ENCODE measurements at places on chromosomes 16 and 17.

- no peak for DNase-seq
Measured at GRCh38 chr16:9154567-9155410, 63.3 kb downstream of the HAPSTR1 start.

DNA sequence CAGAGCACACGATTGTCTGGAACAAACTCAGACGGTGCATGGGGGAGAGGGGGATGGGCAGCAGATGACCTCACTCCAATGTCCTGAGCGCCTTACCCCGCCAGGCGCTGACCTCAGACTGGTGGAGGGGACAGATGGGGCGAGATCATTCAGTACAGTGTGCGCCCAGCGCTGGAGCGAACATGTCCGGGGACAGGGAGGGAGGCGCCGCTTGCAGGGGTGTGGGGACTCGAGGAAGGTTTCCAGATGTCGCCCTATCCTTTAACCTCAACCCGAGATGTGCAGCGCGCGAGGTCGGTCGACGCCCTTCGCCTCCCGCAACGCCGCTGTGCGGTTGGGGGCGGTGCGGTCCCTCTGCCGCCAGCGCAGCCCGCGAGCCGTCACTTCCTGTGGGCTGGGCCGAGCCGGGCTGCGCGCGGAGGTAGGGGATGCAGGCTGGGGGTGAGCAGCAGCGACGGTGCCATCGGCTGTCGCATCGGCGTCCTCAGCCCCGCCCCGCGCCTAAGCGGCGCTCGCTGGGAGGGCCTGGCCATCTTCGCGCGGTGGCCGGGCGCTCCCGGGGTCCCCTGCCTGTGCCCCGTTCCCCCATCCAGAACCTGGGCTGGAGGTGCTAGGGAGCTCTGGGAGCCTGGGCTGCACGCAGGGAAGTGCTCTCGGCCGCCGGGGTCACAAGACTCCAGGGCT lies 5.3 kb upstream of the CDR2L start:
- DNase-seq = peak; percentile 80

- DNase-seq = no peak
Measured at GRCh38 chr16:491220-491919, 36.1 kb upstream of the CAPN15 start.

- no peak for DNase-seq
Measured at GRCh38 chr16:35751191-35751941, 2292.0 kb downstream of the TP53TG3F start.

GRCh38 chr16:1985466-1986150 lies 1.6 kb downstream of the GFER start:
- DNase-seq = no peak

GRCh38 chr17:38743556-38744171 lies 4.5 kb downstream of the PCGF2 start:
- no peak for DNase-seq

DNA sequence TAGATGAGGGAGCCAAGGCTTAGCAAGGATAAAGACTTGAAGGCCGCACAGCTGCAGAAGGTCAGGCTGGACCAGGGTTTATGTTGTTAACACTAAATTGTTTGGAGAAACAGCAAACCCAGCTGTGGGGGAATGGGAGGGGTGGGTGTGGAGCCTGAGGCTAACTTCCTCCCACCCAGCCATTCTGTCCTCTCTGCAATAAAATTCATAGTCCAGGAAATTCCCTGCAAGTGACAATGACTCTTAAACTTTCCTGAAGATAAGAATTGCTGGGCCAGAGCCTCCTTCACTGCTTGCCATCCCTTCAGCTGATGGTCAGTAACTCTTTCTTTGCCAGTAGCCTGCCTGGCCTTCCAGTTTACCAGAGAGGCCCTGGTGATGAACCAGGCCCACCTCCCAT lies 19.4 kb upstream of the ATP5MC1 start:
- DNase-seq = peak; percentile 83

DNA sequence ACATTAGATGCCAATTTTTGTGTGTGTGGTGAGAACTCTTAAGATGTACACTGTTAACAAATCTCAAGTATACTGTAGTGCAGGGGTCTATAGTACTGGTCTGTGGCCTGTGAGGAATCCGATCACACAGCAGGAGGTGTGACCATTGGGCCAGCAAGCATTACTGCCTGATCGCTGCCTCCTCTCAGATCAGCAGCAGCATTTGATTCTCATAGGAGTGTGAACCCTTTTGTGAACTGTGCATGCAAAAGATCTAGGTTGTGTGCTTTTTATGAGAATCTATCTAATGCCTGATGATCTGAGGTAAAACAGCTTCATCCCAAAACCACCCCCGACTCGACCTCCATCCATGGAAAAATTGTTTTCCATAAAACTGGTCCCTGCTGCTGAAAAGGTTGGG lies 12.6 kb downstream of the ZNF267 start:
- no peak for DNase-seq

GRCh38 chr16:49051576-49051975 lies 230.1 kb downstream of the CBLN1 start:
- peak; percentile 14 for DNase-seq

- no peak for DNase-seq
Measured at GRCh38 chr17:46158323-46159296, 34.6 kb downstream of the KANSL1 start.

GRCh38 chr16:29811896-29812665 lies at the start of gene PRRT2:
Gene PRRT2 (plus strand): TSS chr16:29812193. CDS start chr16:29813055, 862 bp downstream.
- DNase-seq = peak; percentile 94

- no peak for DNase-seq
Measured at GRCh38 chr17:81409190-81409935, 14.1 kb downstream of the BAHCC1 start.

DNA sequence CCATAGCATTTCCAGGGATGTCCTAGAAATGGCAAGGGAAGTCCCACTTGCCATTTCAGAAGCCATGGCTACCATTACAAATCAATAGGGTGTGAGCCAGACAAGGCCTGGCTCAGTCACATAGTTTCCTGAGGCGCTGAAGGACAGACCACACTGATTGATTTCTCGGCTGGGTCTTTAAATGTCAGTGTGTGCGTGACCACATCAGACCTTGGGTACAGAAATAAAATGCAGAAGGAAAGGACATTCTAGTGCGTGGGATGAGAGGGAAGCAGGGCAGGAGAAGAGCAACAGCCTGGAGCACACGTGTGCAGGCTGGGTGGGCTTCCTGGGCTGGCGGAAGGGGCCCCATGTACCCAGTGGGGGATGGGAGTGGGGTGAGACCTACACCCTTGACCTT lies 58.7 kb upstream of the LYRM9 start:
- DNase-seq = no peak

GRCh38 chr17:36609498-36609862 lies 8.1 kb downstream of the MRM1 start:
- DNase-seq = no peak

- no peak for DNase-seq
Measured at GRCh38 chr17:37592291-37592690, 16.9 kb downstream of the SYNRG start.

DNA sequence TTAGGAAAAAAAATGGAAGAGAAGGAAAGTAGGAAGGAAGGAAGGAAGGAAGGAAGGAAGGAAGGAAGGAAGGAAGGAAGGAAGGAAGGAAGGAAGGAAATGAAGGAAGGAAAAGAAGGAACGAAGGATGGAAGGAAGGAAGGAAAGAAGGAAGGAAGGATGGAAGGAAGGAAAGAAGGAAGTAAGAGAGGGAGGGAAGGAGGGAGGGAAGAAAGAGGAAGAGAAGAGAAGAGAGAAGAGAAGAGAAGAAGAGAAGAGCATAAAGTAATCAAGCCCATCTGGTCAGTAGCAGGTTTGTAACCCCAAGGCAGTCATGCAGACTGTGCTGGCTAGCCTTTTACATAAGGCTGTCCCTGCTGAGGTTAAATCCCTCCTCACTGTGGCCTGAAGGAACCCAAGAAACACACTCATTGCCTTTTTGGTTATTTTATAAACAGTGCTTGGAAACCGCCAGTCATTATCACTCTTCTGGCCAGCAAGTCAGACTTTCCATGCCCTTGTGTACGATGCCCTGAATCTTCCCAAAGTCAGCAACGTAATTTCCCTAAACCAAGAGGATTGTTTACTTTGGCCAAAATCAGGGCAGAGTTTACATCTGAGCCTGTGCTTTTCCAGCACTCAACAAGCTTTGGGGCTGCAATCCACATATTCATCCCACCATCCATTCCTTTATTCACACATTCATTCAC lies 409.6 kb upstream of the MAF start:
- no peak for DNase-seq

DNA sequence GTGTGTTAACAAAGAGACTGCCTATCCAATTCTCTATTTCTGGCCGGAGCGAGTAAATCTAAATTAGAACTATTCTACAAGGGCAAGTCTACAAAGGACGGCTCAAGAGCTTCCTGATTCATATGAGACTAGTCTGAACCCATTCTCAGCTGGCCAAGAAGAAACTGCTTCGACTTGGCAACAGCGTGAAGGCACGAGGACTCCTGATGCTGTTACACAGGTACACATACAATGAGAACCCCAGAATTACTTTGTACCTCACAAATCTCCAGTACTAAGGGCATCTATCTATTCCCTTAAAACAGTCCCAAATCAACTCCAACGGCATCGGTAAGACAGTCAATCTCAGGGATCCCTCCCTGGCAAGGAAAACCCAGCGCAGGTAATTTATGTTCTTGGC lies 1.5 kb downstream of the CRK start:
- no peak for DNase-seq

GRCh38 chr16:73046849-73047214 lies 1.1 kb downstream of the ZFHX3 start:
- no peak for DNase-seq

DNA sequence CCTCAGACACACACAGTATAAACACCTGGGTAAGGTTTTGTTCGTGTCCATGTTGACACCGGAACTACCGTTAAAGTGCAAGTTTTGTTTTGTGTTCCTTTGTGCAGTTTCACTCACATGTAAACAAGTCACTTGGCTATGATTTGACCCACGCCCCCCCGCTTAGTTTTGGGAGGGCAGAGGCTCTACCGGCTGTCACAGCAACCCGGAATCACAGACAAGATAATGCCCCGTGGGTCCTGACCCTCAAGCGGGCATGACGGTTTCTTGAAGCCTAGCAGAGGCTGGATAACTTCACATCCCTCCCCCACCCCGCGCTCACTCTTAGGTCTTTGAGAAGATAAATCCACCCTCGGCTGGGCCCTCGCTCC lies 1.7 kb downstream of the RASD1 start:
- no peak for DNase-seq

DNA sequence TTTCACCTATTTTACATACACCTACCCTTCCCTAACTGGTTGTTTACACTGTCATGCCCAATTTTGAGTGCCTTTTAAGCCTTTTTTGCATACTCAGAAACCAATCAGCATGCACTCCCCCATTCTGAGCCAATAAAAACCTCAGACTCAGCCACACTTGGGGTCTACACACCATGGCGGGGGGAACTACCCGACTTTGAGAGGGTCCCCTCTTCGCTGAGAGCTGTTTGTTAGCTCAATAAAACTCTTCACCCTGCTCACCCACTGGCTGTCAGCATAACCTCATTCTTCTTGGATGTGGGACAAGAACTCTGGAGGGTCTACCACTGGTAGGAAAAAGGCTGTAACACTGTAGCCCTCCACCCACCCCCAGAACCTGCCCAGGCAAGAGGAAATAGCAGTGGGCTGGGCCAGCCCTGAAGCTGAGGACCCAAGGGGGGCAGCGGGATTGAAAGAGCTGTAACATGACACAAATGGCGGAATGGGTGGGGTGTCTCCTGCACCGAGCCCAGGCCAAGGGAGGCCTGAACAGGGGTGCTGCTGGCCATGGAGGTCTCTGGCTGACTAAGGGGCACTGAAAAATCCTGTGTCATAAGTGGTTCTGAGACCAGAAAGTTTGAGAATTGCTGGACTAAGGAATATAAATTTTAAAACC lies 3.0 kb upstream of the FLYWCH2 start:
- no peak for DNase-seq

DNA sequence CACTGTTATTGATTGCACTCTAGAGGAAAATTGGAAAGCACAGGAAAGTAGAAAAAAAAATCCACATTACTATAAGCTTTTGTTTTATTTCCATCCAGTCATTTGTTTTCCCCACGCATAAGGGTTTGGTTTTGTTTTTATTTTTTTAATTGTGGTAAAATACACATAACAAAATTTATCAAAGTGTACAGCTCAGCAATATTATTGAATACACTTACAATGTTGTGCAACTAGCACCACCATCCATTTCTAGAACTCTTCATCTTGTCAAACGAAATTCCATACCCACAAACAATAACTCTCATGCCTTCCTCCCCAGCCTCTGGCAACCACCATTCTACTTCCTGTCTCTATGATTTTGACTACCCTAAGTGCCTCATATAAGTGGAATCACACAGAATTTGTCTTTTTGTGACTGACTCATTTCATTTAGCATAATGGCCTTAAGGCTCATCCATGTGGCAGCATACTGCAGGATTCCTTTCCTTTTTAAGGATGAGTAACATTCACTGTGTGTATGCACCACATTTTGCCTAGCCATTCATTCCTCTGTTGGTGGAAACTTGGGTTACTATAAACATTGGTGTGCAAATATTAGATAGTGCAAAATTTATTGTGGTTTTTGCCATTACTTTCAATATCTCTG lies 11.1 kb downstream of the SPPL2C start:
- DNase-seq = no peak

GRCh38 chr16:13906168-13907089 lies 13.5 kb upstream of the ERCC4 start:
- no peak for DNase-seq

DNA sequence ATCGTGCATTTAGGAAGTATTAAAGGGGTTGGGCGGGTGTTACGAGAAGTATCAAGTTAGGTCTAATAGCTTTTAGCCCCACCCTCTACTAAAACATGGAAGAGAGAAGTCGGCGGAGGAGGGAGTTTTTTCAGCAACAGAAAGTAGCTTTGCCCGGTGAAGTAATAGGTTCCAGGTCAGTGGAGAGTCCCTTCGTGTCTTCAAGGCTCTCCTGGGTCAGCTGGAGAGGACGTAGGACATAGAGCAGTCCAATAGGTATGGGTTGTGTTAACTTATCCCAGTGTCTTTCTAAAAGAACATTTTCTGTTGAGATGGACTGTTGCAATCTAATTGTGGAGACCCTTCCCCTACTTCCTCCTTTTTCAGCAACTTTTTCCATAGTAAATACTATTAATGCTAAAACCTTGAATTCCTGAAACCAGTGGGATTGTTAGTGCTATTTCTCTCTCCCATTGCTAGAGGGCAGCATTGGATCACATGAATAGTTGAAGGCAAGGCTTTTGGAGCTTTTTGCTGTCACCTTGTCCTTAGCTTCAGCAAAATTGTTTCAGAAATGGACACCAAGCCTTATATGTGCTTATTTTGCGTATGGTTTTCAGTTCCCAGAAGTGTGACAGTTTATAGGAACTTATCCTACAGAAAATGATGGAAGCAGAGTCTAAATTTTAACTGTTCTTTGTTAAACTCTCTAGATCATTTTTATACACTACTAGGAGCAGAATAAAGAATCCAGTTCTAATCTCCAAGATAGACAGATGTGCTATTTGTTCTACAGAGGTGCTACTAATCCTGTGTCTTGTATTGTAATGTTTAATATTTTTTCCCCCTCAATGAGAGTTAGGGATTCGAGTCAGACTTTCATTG lies 38.4 kb downstream of the UTP18 start:
- DNase-seq = peak; percentile 75

GRCh38 chr17:32265192-32265923 lies at the start of gene RHBDL3:
Gene RHBDL3 (plus strand): TSS chr17:32265832. CDS start chr17:32266190, 358 bp downstream.
- peak; percentile 59 for DNase-seq

DNA sequence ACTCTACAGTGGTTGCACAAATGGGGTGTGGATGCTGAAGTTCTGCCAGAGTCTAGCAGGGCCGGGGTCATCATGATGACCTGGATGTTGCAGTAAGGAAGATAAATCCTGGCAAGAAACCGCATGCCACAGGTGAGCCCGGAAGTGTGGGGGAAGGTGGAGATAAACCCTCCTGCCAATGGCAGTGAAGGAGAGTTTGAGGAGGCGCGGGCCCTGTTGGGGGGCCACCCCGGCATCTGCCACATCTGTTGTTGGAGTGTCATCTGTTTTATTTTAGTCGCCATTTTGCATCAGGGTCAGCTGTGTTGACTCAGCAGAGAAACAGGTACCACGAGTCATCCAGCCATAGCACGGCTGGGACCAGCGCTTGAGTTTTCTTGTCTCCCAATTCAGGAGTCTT lies 173.8 kb upstream of the CHMP6 start:
- DNase-seq = no peak
